ENCODE measurements at places on chromosomes 13 and 19. TPM values are rescaled to one million over a fixed set of nuclear protein-coding genes. Genes with fewer than 3 reads are reported as not detected.

- no peak for DNase-seq
Observed at GRCh38 chr13:95716231-95716630, 39.3 kb downstream of the DNAJC3 start.

DNA sequence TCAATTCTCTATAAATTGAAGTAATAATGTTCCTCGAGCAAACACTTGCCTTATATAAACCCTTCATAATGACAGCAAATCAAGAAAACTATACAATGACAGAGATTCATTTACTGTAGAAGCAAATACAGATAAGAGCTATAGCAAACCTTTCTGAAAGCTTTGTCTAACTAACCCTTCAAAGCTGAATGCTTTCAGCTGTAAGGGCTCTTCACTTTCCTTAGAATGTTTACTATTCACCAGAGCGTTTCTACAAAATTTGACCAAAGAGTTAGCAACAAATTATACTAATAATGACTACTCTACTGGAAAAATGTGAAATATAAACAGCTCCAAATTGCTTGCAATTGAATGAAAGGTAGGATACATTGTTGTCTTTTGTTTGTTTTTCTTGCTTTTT, 218.1 kb downstream of the SLITRK5 start:
- no peak for DNase-seq

DNA sequence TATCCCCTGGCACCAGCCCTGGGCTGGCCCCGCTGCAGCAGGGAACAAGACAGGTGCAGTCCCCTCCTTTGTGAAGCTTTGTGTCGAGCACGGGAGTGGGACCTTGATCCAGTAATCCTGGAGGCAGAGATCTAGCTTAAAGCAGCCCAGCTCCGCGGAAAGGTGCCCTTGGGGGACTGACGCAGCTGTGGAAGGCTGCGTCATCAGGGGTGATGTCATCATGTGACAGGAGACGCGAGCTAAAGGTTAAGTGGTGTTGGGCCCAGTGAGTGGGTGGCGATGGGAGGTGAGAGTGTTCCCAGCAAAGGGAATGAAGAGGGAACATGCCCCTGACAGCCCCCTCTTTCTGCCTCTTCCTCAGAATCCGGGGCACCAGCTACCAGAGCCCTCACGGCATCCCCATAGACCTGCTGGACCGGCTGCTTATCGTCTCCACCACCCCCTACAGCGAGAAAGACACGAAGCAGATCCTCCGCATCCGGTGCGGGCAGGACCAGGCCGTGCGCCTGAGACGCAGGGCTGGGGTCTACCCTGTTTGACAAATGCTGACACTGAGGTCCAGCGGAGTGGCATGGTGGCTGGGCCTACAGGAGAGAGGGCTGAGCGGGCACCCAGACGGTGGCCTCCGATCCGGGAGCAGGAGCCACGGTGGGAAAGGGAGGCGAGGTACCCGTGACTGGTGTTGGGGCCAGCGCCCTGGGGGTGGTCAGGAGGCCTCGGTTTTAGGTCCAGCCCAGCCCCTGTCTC, 2.6 kb downstream of the LHB start:
- DNase-seq, result no peak

- no peak for DNase-seq
Observed at GRCh38 chr19:38711726-38712153, 32.5 kb downstream of the CAPN12 start.

DNA sequence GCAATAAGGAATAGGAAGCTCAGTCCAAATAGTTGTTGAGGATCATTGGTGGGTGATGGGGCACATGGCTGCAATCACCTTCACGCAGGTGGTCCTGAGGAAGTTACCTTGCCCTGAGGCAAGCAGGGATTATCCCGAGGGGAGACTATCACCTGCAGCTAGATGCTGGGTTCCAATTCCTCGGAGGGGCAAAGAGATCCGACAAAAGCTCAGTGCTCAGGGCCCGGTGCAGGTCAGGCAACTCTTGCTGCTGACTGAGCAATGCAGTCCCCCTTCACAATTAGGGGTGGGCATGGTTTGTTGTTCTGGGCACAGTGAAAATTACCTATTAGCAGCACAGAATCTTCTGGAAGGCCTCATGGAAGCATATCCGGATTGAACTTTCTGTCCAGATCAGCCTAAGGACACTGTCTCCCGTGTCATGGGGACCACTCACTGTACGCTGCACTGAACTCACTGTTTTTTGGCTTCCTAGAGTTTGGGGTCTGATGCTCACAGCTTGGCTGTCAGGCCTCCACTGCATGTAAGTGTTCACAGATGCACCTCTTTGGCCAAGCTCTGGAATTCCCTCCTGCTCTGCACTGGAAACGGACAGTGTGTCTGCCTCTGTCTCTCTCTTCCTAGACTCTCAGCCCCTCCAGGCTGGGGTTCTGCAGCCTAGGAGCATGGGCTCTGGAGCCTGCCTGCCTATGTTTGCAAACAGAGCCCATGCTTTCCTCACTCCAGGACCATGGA, 372.7 kb downstream of the ZNF536 start:
- no peak for DNase-seq

DNA sequence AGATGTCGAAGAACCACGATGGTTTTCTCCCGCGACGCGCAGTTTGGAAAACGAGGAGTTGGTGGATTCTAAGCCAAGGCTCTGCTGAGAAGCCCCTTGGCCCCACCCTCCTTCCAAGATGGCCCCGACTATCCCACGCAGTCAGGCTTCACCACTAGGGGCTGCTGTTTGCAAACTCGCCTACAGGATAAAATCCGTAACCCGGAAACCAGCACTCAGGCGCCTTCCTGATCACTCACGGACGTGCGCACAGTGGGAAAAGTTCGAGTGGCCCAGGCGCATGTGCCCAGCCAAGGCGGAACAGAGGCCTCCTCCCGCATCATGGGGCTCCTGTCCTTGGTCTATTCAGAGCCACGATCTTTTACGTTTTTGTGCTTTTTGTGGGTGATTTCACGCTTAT, 19.2 kb upstream of the UQCR11 start:
- peak; percentile 29 for DNase-seq

DNA sequence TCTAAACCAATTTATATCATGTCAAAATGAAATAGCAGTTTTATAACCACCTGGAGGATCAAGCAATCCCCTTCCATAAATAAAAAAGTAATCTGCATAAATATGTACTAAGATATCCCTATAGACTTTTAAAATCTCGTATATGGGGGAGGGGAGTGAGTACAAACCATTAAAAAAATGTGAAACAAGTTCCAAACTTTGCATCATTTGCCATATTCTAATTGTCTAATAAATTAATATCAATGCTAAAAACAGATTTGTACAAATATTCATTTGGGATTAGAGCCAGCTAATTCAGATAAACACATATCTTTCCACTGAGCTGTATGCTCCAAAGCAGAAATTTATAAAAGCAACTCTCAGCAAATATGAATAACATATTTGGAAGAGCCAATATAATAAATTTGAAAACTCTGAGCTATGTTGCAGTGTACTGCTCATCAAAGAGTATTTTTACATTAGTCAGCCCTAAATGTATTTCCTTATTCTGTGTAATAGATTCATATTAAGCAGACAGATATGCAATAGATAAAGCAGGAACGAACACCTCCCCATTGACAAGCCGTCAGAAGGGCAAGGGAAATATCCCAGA, 970.2 kb downstream of the EFNB2 start:
- DNase-seq, result no peak

- DNase-seq, result no peak
Observed at GRCh38 chr19:18663940-18664530, 19.4 kb upstream of the CRTC1 start.

GRCh38 chr13:48715977-48716376, 62.2 kb downstream of the CYSLTR2 start:
- DNase-seq, result no peak

GRCh38 chr13:97328222-97328790, 105.7 kb upstream of the RAP2A start:
- DNase-seq, result no peak

- DNase-seq, result peak; percentile 75
Observed at GRCh38 chr19:56637976-56638555, 4.9 kb upstream of the SMIM17 start.

GRCh38 chr13:111505175-111505777, 184.8 kb downstream of the TEX29 start:
- no peak for DNase-seq

- no peak for DNase-seq
Observed at GRCh38 chr19:9323557-9323918, 441 bp upstream of the ZNF559 start.

DNA sequence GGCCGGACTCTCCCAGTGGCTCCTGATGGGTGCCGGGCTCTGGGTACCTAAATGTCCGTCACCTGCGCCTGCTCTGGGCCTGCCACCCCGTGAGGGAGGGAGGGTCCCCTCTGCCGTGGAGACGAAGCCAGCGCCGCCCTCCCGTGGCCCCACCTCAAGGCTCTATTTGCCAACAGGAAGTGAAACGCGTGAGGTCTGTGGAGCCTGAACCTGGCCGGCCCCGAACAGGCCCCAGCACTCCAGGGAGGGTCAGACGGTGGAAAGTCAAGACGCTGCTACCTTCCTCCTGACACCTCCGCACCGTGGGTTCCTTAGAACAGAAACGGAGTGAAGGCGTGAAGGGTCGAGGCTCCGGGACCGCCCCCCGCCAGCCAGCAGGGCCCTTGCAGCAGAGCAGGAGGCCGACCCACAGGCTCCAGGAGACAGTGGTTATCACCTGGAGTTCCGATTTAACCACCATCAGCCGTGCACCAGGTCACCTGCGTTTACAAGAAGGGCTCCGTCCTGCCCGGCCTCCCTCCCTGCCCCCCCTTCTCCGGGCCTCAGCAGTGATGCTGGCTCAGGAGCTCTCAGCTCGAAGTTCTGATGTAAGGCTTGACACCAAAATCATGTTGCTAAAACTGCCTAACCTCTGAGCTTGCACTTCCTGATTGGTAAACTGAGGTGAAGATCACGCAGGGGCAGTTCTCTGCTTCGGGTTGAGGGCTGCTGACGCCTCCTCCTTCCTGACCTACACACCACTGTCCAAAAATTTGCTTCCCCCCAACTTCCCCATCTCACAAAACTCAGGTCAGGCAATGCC, 50.9 kb upstream of the C13orf46 start:
- no peak for DNase-seq

DNA sequence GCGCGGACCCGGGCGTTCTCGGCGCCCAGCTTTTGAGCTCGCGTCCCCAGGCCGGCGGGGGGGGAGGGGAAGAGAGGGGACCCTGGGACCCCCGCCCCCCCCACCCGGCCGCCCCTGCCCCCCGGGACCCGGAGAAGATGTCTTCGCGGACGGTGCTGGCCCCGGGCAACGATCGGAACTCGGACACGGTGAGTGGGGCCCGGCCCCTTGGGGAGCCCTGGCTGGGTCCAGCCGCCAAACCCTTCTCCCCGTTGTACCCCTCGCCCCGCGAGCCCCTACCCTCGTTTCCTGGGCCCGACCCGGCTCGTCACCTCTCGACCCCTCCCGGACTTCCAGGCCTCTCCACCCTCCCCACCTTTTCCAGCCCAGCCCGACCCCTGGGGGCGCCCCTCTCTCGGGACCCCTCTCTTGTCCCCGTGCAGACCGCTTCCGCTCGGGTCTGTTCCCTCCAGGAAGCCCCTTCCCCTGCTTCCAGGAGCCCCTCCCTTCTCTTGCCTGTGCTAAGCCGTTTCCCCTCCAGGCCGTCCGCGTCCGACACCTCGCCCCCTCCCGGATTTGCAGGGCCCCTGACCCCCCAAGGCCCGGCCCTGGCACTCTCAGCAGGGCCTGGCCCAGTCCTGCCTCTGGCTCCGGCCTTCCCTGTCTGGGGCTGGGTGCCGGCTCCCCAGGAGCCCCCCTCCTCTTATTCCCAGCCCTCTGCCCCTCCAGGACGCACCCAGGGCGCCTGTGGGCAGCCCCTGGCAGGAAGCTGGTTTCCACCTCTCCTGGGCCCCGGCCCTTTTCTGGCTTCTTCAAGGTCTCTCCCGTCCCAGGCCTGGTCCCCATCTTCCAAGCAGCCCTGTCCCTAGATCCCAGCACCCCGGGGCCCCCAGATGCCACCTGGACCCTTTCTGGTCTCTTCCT, 632 bp downstream of the MARK4 start:
- DNase-seq, result no peak

- DNase-seq, result no peak
Observed at GRCh38 chr13:73140801-73141200, 82.0 kb downstream of the KLF5 start.

- no peak for DNase-seq
Observed at GRCh38 chr19:51251468-51251820, 564 bp downstream of the SIGLECL1 start.

DNA sequence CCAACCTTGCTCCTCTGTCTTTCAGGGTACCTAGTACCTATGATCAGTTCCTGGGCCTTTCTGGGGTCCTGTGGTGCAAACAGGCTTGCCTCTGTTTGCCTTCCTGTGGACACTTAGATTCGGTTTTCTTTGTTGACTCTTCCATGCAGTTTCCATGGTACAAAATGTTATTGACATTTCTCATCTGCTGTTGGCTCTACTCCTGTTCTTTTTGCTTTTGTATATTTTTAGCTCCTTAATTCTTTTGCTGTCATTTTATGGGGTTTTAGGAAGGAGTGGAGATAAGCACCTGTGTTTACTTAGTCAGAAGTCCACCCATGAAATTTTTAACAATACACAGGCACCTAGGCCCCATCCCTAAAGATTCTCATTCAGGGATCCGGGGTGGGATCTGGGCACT, 20.5 kb upstream of the CNMD start:
- DNase-seq, result no peak

- DNase-seq, result no peak
Observed at GRCh38 chr19:10648360-10648759, 5.8 kb upstream of the ILF3 start.

DNA sequence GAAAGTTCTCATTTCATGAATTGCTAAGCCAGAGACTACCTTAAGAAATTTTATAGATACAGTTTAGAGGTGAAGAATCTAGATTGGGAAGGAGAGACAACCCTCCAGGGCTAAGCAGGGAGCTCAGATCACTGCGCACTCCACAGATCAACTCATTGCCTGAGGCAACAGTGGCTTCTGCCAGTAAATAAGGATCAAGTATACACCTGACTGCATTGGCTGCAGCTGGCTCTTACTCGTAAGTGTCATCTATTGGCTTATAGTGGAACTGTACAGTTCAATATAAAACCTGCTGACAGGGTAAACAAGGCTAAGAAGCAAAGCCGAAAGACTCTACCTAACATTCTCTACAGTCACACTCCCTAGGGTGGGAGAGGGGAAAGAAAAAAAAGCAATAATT, 18.0 kb upstream of the C1QTNF9B start:
- DNase-seq, result no peak

- DNase-seq, result no peak
Observed at GRCh38 chr13:51585696-51586095, 1.4 kb downstream of the WDFY2 start.

DNA sequence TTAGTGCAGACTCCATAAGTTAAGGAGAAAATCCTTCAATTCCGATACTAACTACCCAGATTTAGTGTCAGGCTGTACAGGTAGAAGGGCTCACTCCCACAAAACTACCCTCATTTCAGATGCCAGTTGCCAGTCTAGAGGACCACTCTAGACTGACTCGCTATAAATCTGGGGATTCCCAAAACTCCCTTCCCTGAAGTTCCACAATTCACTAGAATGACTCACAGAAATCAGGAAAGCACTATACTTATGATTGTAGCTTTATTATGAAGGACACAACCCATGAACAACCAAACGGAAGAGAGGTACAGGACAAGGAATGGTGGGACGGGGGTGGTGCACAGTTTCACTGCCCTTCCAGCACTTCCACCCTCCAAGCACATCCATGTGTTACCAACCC, 321.2 kb downstream of the DIAPH3 start:
- DNase-seq, result no peak

CACNG8 gene
- 0.17 TPM for polyA plus RNA-seq

CRX gene
- polyA plus RNA-seq, result not detected

ARHGAP33 gene
- 16.1 TPM for polyA plus RNA-seq

ZIM2 gene
- polyA plus RNA-seq, result 2.6 TPM

PCSK4 gene
- 4.4 TPM for polyA plus RNA-seq

FOXO1 gene
- 15.1 TPM for polyA plus RNA-seq
